ENCODE measurements at places on chromosomes 13 and 19.

- DNase-seq, result no peak
These were observed 5.1 kb downstream of the COL4A1 start for GRCh38 chr13:110301606-110302553.

DNA sequence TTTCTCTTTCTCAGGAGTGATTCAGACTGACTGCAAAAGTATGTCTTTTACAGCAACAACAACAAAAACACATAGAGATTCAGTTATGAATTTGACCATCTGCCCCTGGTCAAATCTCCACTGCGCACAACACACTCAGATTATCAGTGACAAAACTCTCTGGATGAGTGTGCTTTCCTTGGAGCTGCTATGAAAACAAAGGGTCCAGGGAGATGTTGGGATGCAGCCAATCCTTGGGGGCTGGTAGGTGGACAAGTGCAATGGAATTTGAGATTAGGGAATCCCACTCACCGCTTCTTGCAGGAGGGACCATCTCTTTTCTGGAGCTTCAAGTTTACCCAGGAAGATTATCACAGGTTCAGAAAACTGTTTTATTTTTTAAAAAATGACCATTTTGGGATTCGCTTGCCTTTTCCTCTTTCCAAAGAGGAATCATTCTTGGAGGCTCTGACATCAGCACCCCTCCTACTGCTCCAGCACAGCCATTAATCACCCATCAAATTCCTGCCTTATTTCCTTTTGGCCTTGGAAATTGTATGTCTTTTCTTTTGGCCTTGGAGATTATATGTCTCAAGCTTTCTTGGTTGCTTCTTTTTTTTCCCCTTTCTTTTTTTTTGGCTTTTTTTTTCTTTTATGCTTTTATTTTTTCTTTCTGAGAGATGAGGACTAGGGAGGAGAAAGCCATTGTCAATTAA, 311.8 kb downstream of the TSHZ3 start:
- no peak for DNase-seq

GRCh38 chr13:25901460-25902376, 150.1 kb downstream of the SHISA2 start:
- peak; percentile 60 for DNase-seq

DNA sequence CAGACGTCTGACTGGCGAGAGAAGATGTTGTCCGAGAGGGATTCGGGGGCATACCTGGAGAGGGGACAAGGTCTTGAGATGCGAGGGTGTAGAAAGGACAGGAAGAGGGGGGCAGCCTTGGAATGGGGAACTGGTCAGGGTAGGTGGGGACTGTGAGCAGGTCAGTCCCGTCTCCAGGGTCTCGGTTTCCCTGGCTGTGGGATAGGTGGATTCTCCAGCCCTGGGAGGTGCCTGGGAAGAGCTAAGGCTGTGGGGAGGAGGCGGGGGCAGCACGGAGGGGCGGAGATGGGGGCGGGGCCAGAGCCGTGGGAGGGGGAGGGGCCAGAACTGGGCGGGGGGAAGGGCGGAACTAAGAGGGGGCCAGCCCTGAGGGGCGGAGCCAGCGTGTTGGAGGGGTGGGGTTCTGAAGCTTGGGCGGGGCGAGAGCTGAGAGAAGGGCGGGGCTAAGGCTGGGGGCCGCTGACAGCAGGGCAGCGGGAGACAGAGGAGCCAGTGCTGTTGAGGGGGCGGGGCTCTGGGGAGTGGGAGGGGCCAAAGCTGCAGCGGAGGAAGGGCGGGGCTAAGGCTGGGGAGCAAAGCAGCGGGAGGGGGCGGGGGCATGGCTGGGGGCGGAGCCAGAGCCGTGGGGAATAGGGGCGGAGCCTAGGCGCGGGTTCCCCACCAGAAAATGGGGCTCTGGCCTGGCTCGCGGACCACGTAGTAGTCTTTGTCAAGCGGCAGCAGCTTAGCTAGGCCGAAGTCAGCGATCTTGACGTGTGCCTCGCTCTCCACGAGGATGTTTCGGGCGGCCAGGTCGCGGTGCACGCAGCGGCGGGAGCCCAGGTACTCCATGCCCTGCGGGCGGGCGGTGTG, 9.5 kb upstream of the INSL3 start:
- peak; percentile 12 for DNase-seq

DNA sequence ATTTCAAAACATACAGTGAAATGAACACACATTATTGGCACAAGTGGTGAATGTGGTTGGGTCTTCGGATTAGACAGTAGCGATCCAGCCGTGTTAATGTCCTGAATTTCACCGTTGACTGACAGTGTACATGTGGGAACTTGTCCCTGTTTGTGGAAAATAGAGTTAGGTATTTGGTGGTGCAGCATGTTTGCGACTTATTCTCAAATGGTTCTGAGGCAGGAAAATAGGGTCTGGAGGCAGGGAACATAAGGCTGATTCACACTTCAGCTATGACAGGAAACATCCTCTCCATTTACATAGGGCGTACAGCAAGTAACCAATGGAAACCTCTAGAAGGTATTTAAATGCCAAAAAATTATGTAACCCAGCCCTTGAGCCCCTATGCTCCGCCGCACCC, 4.2 kb downstream of the LGALS7B start:
- DNase-seq, result no peak

- no peak for DNase-seq
These were observed 194.5 kb upstream of the RNF113B start for GRCh38 chr13:98371516-98372023.

All from activated T-helper 1 cell treated with anti-CD3 and anti-CD28 coated beads, Interleukin-12 subunit alpha, Interleukin-12 subunit beta, Interleukin-2, Interleukin-4 antibody, amounts not matched to agents 30 ng/mL and 10 ng/mL and 1 ng/mL, durations not matched to agents 14 hours and 24 hours and 36 hours (primary cell).